Renal cortex interstitium (tissue), 15 donors: ENCODE measurements at places on chromosomes 7 and 10.

DNA sequence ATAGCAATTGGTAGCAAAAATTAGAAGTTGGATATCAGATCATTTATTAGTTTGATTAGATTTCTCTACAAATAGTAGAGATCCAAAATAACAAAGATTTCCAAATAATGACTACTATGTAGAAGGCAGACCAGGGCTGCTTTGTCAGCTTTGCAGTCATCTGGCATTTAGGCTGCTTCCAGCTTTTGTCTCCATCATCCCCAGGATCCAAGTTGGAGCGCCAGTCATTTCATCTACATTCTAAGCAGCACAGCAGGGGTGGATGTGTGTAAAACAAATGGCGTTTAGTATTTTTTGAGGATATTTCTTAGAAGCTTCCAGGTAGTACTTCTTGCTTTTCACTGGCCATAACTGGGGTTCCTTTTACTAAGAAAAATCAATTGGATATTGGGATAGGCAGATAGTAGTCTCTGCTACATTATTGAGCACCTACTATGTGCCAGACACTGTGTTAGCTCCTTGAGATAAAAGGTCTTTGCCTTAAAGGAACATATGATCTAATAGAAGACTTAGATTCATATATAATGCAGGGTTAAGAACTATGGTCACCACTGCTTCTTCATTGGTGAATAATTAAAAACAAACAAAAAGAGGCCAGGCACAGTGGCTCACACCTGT, 41.5 kb downstream of the TPST1 start:
- DNase-seq: no peak

DNA sequence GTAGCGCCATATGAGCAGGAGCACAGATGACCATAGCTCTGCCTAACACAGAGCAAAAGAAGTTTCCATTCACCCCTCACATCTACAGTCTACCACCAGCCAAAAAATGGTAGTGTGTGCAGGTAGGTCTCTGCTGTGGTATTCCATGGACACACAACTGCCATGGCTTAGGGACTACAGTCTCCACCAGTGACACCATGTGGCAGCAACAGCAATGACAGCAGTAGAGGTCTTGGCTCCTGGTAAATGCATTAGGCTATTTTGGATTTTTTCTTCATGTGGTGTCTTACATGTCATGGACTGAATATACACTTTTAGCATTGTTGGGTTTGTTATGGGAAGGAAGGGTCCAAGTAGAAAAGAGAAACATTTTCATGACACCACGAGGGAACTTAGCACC, 70.1 kb upstream of the CABCOCO1 start:
- DNase-seq: no peak

DNA sequence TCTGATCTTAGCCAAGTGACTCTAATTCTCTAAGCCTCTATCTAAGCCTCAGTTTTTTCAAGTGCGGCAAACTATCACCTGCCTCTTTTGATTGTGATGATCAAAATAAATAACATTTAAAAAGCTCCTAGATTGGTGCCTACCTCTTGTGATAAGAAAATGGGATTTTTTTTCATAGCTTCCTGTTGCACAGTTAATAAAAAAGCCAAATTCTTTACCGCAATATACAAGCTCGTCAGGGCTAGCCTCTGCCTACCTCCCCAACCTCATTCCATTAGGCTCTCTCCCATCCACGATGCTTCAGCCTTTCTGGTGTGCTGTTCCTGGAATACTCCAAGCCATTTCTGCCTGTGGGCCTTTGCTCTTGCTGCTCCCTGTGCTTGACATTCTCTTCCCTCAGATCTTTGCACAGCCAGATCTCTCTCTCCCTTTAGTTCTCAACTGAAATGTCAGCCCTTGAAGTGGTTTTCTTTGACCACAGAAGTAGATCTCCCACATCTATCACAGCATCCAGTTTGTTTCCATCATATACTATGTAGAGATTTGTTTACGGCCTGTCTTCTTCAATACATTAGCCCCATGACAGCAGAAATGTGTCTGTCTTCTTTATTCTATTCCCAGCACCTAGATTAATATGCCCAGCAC, 48.8 kb downstream of the SFR1 start:
- no peak for DNase-seq

- DNase-seq: no peak
Observed at GRCh38 chr7:91872928-91873327, 7.6 kb downstream of the MTERF1 start.

DNA sequence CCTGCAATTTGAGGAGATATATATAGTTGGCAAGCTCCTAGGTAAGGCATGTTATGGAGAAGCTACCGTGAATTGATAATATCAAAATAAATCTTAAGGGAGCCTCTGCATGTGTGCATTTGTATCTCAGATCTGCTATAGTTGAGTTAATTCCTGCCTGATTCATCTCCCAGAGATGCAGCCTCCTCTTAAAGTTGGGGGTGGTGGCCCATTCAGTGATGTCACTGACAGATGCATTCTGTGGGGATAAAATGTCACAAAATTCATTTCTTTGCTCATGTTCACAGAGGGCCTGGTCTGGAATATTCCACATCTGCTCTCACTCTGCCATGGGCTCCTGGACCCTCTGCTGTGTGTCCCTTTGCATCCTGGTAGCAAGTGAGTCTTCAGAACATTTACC, 185.8 kb upstream of the PRSS1 start:
- no peak for DNase-seq

GRCh38 chr10:32347363-32348022, 535 bp upstream of the EPC1 start:
- DNase-seq: no peak
